Stimulated activated CD4-positive, alpha-beta T cell treated with anti-CD3 and anti-CD28 coated beads, Interleukin-1b, Interleukin-23, amount 100 ng/mL, for 1 hour (primary cell): ENCODE measurements at places on chromosomes 1 and 21.

- DNase-seq, result no peak
Observed at GRCh38 chr1:209370241-209370995, 213.1 kb upstream of the CAMK1G start.

GRCh38 chr1:245432228-245432875 is 277.6 kb downstream of the KIF26B start:
- DNase-seq, result no peak

GRCh38 chr1:109188781-109189180 is 24.9 kb upstream of the SARS1 start:
- DNase-seq, result no peak

- no peak for DNase-seq
Observed at GRCh38 chr1:240611619-240612480, at the start of gene GREM2. GREM2 (minus strand) TSS chr1:240612155; CDS start chr1:240493475, 118,680 bp downstream.

GRCh38 chr1:69728206-69728605 is 160.5 kb downstream of the LRRC7 start:
- no peak for DNase-seq
